ENCODE measurements at places on chromosomes 11 and 22.

DNA sequence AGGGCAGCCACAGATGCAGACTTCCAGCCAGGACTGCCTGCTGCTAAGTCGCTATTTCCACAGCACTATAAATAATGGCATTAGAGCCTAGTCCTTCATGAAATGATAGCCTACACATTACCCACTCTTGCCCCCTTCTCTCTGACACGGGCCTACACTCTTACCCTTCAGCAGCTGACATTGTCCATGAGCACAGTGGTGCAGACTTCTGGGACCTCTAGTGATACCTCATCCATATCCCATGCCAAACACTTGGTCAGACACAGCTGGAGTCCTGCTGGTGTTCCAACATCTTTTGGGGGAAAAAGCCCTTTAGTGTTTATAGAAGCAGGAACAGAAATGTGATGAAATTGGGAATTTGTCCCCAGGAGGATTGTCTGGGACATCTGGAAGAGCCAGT is 43.4 kb upstream of the RAB1B start:
- no peak for DNase-seq

GRCh38 chr11:27215471-27216269 is 147.3 kb downstream of the CCDC34 start:
- no peak for DNase-seq

DNA sequence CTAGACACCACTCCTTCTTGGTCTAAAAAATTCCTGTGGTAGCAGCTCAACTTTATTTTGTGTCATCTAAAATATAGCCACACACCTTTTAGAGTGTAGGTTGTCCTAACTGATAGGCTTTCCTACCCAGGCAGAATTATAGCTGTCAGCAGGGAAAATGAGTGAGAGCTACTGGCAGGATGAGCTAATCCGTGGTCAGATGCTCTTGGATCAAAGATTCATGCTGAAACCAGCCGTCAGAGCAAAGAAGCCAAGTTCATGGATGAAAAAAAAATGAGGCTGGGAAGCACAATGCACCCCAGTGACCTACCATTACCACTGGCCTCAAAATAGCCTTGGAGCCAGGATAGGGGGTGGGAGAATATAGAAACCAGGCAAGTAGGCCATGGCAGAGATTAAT is 113.1 kb upstream of the BLID start:
- DNase-seq: no peak

DNA sequence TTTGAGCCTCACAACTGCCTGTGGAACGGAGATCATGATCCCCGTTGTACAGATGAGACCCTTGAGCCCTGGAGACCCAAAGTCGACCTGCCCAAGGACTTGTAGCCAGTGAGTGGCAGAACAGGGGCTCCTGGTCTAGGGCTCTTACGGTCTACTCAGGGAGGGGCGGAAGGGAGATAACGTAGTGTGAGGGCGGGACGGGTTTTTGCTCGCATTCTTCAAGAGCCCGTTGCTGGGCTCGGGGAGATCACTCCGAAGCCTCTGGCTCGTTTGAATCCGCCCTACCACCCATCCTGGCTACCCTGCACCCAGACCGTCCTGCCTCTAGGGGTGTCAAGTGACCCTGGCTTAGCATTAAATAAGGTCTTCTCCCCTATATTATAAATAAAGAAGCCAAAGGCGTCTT is 639 bp downstream of the CRY2 start:
- no peak for DNase-seq

- no peak for DNase-seq
Measured at GRCh38 chr11:60764879-60765278, 8.2 kb downstream of the MS4A15 start.

DNA sequence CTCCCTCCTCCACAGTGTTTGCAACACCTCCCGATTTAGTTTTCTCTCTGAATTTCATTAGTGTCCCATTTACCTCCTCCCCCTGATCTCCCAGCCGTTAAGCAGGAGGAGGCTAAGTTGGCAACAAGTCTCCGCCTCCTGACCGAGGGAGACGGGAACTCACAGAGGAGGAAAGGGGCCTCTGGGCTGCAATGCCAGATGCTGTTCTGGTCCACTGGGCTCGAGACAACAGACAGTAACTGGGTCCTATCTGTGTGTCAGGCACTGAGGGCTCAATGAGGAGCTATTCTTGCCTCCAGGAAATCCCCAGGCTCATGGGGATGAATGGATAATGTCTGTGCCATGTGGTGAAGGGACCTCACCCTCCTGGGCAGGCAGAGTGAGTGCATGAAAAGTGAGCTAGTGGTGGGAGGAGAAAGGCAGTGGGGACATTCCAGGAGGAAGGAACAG is 228.1 kb downstream of the TENM4 start:
- no peak for DNase-seq

DNA sequence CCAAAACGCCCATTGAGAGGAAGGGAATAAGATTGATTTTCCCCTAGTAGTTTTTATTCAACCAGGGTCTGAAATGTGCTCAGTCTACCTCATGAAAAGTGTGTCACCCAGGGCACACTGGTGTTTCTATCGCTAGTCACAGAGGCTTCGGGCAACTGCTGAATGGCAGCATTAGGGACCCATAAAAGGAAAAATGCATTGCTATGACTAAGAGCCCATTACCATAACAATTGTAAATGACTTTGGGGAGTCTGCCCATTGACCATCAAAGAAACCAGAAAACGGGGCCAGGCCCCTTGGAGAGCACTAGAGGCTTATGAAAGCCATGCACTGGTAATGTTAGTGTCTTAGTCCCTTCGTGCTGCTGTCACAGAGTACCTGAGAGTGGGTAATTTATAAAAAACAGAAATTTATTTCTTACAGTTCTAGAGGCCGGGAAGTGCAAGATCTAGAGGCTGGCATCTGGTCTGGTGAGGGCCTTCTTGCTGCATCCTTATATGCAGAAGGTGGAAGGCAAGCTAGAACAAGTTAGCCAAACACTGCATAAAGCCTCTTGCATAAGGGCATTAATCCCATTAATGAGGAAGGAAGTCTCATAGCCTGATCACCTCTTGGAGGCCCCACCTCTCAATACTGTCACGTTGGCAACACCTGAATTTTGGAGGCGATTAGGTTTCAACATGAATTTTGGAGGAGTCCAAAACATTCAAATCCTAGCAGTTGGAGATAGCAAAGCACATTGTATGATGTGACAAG is 306.7 kb downstream of the ST3GAL4 start:
- DNase-seq: no peak

- no peak for DNase-seq
Measured at GRCh38 chr11:34226210-34226609, 120.8 kb downstream of the NAT10 start.

GRCh38 chr22:48204296-48204695 is 1441.8 kb downstream of the TBC1D22A start:
- DNase-seq: no peak

DNA sequence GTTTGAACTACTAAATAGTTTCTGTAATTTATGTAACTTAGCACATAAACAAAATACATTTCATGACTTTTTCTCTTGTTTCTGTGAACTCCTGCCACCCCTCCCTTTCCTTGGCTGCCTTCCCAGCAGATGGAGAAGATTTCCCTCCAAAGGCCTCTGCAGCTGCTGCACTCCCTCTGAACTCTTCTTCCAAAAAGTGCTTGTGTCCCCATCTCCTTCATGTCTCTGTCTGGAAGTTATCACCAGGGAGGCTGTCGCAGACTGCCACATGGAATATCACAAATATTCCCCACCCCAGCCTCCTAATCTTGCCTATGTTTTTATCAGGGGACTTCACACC is 1068.3 kb downstream of the OPCML start:
- no peak for DNase-seq

DNA sequence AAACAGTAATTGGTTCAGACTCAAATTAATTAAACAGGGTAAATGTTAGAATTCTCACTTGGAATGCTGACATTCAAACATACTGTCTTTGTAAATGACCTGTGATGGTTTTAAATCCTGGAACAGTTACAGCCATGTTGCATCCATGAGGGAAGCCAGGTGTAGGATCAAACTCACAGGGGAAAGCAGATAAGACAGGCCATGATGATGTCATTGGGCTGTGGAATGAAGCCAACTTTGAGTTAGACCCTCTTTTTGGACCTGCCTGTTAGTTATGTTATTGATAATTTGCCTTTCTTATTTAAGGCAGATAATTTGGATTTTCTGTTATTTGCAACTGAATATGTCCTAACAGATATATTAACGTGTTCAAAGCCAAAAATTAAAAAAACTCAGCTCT is 39.3 kb upstream of the ABTB2 start:
- DNase-seq: no peak

GRCh38 chr11:19886498-19886897 is 173.9 kb downstream of the NAV2 start:
- no peak for DNase-seq

DNA sequence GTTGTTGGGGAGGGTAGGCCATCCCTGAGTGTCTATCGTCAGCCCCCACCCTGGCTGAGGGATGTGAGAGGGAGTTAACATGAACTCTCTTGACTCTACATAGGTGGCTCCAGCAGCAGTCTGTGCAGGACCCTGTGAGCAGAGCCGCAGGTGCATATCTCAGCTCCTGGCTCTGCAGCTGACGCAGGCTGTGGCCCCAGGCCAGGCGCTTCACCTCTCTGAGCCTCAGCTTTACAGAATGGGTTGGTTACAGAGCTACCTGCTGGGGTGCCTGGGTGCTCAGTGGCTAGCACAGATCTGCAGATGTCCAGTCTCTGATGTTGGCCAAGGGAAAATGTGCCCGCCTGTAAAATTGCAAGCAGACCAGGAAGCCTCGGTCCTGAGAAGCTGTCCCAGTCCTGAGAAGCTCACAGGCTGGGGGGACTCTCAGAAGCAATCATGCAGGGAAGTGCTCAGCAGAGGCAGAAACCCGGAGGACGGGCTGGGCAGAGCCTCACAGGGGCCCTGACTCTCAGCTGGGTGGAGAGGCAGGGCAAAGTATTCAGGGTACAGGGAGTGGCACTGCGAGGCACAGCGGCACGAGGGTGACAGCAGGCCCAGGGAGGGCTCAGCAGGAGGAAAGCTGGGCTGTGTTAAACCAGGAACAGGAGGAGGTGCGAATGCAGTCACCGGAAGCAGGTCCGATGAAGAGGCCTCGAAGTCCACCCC is 15.9 kb upstream of the LRP5 start:
- no peak for DNase-seq

DNA sequence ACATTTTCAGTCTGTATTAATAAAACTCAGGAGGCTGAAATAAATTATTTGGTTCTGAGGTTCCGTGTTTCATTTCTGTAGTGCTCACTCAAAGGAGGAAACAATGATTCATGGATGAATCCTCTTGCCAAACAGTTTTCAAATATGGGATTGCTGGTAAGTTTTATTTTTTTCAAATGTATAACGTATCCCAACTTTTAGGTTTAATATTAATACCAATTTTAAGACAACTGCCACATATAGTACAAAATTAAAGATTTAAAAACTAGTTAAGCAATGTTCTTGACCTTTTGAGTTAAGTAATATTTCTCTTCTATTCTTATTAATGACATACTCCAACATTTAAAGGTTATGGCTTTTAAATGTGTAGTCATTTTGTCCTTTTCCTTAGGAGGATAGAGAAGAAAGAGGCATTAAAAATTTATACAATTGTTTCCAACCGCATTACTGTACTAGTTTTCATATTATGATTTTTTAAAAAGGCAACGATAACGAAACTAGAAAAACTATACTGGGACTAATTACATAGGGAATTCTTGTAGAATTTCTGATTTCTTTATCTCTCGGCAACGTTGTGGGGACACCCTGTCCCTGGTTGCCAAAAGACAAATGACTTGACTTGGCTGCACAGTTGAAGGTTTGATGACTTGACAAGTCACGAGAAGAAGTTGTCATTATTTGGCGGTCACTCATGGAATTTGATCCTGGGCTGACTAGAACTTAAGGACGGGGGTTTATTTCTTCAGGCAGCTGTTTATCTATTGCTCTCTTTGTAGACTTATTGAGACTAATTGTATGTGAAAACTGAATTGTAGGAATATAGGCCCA is 69.1 kb upstream of the ADSL start:
- DNase-seq: no peak

DNA sequence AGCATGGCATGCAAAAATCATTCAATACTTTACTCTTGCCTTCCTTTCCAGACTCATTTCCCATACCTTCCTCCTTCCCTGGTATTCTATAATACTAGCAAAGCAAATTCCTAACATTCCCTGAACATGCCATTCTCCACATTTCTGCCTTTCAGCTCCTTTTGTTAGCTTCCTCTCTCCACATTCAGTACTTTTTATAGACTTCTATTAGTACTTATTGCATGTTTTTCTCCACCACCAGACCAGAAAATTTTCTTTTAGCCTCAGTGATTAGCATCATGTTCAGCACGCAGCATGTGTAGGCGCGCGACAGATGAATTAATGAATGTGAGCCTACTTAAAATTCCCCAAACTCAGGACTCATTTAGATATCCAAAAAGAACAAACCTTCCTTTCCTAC is 935.3 kb downstream of the DLG2 start:
- no peak for DNase-seq

DNA sequence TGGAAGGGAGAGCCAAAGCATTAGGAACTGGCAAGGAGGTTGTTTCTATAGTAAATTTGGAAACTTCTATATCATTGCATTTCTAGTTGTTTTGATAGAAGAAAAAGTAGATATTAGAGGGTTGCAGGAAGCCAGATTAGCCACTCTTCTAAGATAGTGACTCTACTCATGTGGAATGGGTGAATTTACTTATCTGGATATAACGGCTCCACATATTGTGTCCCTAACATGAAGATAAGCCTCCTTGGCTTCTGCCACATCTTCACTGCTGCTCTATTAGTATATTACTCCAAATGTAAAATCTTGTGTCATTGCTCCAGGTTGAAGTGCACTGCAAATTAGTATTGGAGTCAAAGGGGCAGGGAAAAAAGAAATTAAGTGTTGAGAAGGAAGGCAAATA is 283.3 kb downstream of the CASP12 start:
- no peak for DNase-seq

DNA sequence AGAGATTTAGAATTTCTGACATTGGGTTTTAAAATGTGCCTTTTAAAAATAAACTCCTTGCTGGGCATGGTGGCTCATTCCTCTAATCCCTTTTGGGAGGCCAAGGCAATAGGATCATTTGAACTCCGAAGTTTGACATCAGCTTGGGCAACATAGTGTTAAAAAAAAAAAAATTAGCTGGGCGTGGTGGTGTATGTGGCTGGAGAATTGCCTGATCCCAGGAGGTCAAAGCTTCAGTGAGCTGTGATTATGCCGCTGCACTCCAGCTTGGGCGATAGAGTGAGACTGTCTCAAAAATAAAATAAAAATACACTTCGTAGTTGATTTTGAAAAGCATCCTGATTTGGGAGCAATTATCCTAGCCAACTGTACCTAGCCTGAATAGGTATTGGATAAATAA is 3.4 kb upstream of the APLP2 start:
- DNase-seq: no peak

- no peak for DNase-seq
Measured at GRCh38 chr11:36363361-36364268, 67.5 kb downstream of the PRR5L start.

GRCh38 chr22:35690001-35690400 is 27.7 kb upstream of the APOL5 start:
- no peak for DNase-seq

GRCh38 chr22:31248965-31249958 is 37.2 kb downstream of the LIMK2 start:
- DNase-seq: no peak

GRCh38 chr11:68418648-68419047 is 41.9 kb upstream of the PPP6R3 start:
- DNase-seq: no peak

Measured in NCI-H1694 treated with DMSO at 0.1 percent for 48 hours (cell line).